HEK293T (cell line): ENCODE measurements at places on chromosomes 4 and X.

- DNase-seq, result no peak
These were observed 141.6 kb downstream of the SPATA18 start for GRCh38 chr4:52192721-52193135.

DNA sequence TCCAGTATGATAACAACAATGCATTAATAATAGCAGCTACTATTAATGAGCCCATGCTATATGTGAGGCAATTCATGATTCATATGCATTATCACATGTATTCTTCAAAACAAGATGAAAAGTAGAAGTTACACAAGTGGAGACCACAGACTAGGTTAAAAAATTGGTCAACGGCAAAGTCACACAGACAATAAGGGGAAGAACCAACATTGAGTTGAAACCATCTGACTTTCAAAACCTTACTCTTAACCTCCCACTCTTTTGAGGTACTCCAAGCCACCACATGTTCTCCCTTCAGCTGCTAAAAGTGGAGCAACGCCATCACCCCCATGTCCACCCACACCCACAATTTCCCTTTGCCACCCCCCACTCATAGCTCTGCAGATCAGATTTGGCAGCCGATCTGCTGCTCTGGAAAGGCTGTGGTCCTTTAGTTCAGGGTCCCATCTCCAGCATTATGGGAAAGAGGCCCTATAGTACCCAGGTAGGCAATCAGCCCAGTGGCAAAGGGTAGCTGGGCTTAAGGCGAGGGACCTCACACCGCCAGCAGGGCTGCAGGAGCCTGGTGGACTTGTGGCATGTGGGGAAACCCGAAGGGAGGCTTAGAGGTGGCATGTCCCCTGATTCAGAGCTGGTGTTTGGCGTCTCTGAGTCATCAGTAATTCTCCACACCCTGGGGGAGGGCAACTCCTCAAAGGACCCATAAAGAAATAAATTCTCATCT is 33.5 kb upstream of the CYBB start:
- no peak for DNase-seq

GRCh38 chr4:148634476-148634875 is 192.3 kb upstream of the NR3C2 start:
- DNase-seq, result no peak

GRCh38 chr4:152936446-152937335 is 568 bp downstream of the FHDC1 start:
- peak; percentile 44 for DNase-seq
